ENCODE measurements at places on chromosomes 13 and 19. TPM values are rescaled to one million over a fixed set of nuclear protein-coding genes. Genes with fewer than 3 reads are reported as not detected.

The ZSCAN4 gene
- not detected for total RNA-seq

The FBXO27 gene
- 20.7 TPM for total RNA-seq

The RNF126 gene
- 52.2 TPM for total RNA-seq

DNA sequence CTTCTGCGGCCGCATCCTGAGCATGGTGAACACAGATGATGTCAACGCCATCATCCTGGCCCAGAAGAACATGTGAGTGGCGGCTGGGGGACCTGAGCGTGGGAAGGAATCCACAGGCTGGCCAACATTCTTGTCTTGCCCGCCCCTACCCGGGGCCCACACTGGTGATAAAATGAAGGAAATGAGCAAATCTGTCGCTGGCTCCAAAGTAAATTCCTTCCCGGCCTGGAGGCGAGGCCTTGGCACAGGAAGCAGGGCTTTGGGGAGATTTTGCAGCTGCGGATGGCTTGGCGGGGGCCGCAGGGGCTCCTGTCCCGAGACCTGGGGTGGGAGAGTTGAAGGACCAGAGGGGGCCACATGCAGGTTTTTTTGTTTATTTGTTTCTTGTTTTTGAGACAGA lies 4.4 kb downstream of the KXD1 start:
- H3K4me3 ChIP-seq = no peak overlapping the region
- H3K4me1 ChIP-seq = no peaks in the 10 kb centered on the region
- no peaks in the 10 kb centered on the region for H3K36me3 ChIP-seq
- H3K27me3 ChIP-seq = no peaks in the 10 kb centered on the region

DNA sequence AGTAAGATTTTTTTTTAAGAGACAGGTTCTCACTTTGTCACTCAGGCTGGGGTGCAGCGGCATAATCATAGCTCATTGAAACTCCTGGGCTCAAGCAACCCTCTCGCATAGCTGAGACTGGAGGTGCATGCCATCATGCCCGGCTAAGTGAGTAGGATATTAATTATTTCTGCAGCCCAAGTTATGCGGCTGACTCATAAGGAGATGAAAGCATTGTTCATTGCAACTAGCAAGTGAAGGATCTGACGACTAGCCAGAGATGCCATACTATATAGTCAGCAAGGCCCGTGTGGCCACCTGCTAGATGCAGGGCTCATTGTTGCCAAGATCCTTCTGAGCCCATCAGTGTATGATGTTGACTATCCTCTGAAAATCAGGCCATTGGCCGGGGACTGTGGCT lies 45.2 kb downstream of the ABCC4 start:
- H3K36me3 ChIP-seq = no peaks in the 10 kb centered on the region
- H3K4me1 ChIP-seq = no peaks in the 10 kb centered on the region
- DNase-seq = no peak
- H3K27me3 ChIP-seq = no peaks in the 10 kb centered on the region

GRCh38 chr19:42440357-42441048 lies 2.2 kb downstream of the CXCL17 start:
- H3K27ac ChIP-seq = no peak overlapping the region
- no peaks in the 10 kb centered on the region for H3K36me3 ChIP-seq
- DNase-seq = peak; percentile 56
- no peaks in the 10 kb centered on the region for H3K27me3 ChIP-seq
- H3K4me1 ChIP-seq = no peaks in the 10 kb centered on the region

GRCh38 chr13:78022164-78022877 lies 103.7 kb upstream of the EDNRB start:
- no peak overlapping the region for H3K27ac ChIP-seq
- no peaks in the 10 kb centered on the region for H3K4me1 ChIP-seq
- H3K4me3 ChIP-seq = no peak overlapping the region
- no peaks in the 10 kb centered on the region for H3K27me3 ChIP-seq
- no peak for DNase-seq

DNA sequence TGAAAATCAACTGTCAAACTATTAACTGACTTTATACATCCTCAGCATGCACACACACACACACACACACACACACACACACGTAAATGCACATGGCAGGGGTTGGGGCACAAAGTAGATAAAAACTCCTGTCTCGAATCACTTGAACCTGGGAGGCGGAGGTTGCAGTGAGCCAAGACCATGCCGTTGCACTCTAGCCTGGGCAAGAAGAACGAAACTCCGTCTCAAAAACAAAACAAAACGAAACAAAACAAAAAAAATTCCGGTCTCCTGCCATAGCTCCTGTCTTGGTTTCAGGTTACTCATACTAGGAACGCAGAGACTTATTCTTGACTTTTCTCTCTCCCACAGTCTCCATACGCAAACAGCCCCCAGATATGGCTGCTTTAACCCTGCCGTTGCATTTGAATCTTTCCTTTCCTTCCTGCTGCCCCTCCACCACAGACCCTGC lies 148.9 kb downstream of the SHISA2 start:
- no peaks in the 10 kb centered on the region for H3K36me3 ChIP-seq
- H3K4me1 ChIP-seq = no peaks in the 10 kb centered on the region
- no peak overlapping the region for H3K27ac ChIP-seq
- DNase-seq = no peak
- H3K4me3 ChIP-seq = no peak overlapping the region

- H3K36me3 ChIP-seq = no peaks in the 10 kb centered on the region
- no peaks in the 10 kb centered on the region for H3K4me1 ChIP-seq
- H3K4me3 ChIP-seq = no peak overlapping the region
- DNase-seq = no peak
- H3K27ac ChIP-seq = no peak overlapping the region
Measured at GRCh38 chr19:7426986-7427385, 61.8 kb downstream of the PEX11G start.

DNA sequence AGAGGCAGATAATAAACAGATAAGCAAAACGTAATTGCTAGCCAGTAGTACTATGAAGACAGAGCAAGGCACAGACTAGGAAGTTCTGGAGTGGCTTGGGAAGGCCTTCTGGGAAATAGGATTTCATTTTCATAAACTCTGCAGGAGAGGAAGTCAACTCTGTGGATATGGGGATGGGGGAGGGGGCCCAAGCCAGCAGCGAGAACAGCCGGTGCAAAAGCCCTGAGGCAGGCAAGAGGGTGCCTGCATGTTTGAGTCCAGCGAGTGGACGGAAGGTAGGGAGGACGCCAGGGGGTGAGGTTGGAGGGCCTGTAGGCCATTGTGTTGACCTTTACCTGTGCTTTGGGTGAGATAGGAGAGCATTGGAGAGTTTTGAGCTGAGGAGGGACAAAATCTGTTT lies 9.0 kb upstream of the ASF1B start:
- no peaks in the 10 kb centered on the region for H3K27me3 ChIP-seq
- no peak overlapping the region for H3K27ac ChIP-seq
- DNase-seq = no peak
- H3K4me1 ChIP-seq = no peaks in the 10 kb centered on the region
- H3K4me3 ChIP-seq = no peak overlapping the region

- H3K36me3 ChIP-seq = no peaks in the 10 kb centered on the region
- H3K4me3 ChIP-seq = no peak overlapping the region
- H3K27me3 ChIP-seq = no peaks in the 10 kb centered on the region
- H3K4me1 ChIP-seq = peaks cover 2% of the 10 kb centered on the region
Measured at GRCh38 chr13:42116225-42116624, 67.8 kb downstream of the DGKH start.

DNA sequence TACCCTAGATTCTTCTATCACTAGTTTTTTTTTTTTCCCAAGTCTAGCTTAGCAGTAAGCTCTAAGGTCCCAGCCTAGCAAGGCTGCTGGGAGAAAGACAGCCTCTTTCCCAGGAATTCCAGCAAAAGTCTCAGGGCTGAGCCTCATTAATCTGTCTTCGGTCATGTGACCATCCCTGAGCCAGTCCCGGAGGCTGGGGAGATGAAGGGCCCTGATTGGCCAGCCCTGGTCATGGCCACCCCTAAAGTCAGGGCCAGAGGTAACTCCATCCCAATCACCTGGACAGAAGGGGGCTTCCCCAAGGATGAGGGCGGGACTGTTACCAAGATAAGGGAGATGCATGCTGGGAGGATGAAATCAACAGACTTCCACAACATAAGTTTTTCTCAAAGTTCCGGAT lies 43.3 kb downstream of the CCNE1 start:
- no peak overlapping the region for H3K4me3 ChIP-seq
- no peaks in the 10 kb centered on the region for H3K36me3 ChIP-seq
- no peaks in the 10 kb centered on the region for H3K4me1 ChIP-seq
- H3K27ac ChIP-seq = no peak overlapping the region
- no peaks in the 10 kb centered on the region for H3K27me3 ChIP-seq

GRCh38 chr19:47098608-47099007 lies 15.0 kb downstream of the ZC3H4 start:
- no peaks in the 10 kb centered on the region for H3K27me3 ChIP-seq
- no peaks in the 10 kb centered on the region for H3K36me3 ChIP-seq
- no peak for DNase-seq
- no peak overlapping the region for H3K4me3 ChIP-seq
- no peak overlapping the region for H3K27ac ChIP-seq

DNA sequence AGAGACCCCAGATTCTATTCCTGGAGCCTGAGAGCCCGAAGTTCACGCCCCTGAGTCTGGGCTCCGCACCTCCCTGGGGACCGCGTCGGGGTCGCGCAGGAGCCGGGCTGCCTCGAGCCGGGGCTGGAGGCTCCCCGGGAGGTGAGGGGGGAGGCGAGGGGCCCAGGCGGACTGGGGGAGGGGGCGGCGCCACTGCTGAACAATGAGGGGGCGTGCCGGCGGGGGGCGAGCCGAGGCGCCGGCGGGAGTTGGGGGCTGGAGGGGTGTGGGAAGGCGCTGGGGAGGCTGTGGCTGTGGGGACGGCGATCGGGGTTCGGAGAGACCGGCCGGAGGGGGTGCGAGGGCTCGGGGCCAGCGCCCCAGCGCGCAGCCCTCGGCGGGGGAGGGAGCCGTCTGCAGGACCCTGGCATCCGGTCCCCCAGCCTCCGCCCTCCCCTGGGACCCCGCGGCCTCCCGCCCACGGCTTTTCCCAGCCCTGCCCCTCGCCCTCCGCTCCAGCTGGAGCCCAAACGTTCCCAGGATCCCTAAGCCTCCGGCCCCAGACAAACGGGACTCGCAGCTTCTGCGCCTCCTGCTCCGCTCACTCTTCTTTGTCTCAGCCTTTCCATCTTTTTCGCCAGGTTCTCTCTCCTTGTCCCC lies 922 bp downstream of the PLEKHG2 start:
- no peaks in the 10 kb centered on the region for H3K27me3 ChIP-seq
- H3K4me3 ChIP-seq = peak overlapping the region; percentile 68
- H3K27ac ChIP-seq = peak overlapping the region; percentile 68
- no peaks in the 10 kb centered on the region for H3K36me3 ChIP-seq
- H3K4me1 ChIP-seq = peaks cover 24% of the 10 kb centered on the region

DNA sequence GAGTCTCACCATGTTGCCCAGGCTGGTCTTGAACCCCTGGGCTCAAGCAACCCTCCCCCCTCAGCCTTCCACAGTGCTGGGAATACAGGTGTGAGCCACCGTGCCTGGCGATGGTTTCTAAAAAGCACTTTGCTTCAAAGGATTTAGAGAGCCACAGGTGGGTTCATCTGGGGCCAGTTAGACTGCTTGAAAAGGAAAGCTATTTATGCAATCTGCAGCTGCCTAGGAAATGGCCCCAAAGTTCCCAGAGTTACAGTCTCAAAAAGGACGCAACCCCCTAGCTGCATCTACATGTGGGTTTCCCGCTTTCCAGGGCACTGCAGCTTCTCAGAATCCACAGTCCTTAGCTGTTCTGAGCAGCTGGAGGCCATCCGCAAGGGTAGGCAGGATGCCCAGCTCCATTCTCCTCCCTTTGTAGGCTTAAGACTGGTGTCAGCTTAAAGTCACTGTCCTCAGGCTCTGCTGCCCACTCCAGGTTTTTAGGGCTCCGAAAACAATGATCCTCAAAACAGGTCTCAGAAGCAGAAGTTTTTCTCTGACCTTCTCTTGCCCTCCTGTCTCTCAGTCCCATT lies 41.4 kb downstream of the ZNF823 start:
- H3K27ac ChIP-seq = no peak overlapping the region
- no peaks in the 10 kb centered on the region for H3K27me3 ChIP-seq
- no peaks in the 10 kb centered on the region for H3K36me3 ChIP-seq
- no peak overlapping the region for H3K4me3 ChIP-seq

DNA sequence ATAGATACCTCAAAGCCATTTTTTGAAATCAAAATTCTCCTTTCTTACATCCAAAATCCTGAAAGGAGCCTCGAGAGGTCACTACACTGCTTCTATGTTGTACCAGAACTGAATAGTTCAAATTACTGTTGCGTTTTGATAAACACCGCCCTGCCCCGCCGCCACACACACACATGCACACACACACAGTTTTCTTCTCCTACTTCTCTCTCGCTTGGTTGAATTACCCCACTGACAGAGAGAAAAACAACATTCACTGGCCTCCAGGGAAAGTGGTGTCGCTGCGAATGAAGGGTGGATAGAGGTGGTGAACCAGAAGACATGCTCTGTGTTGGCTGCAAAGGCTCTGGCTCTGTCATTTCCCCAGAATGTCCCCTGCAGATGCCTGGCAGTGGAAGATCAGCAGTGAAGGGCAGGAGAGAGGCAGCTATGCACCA lies 183.4 kb upstream of the RFC3 start:
- H3K27ac ChIP-seq = no peak overlapping the region
- H3K4me3 ChIP-seq = no peak overlapping the region
- no peaks in the 10 kb centered on the region for H3K27me3 ChIP-seq
- H3K4me1 ChIP-seq = peaks cover 12% of the 10 kb centered on the region
- peak; percentile 71 for DNase-seq

GRCh38 chr19:47541518-47541917 lies 26.7 kb upstream of the NAPA start:
- no peak for DNase-seq
- no peak overlapping the region for H3K4me3 ChIP-seq
- H3K27me3 ChIP-seq = no peaks in the 10 kb centered on the region
- H3K27ac ChIP-seq = no peak overlapping the region
- peaks cover 6% of the 10 kb centered on the region for H3K4me1 ChIP-seq

DNA sequence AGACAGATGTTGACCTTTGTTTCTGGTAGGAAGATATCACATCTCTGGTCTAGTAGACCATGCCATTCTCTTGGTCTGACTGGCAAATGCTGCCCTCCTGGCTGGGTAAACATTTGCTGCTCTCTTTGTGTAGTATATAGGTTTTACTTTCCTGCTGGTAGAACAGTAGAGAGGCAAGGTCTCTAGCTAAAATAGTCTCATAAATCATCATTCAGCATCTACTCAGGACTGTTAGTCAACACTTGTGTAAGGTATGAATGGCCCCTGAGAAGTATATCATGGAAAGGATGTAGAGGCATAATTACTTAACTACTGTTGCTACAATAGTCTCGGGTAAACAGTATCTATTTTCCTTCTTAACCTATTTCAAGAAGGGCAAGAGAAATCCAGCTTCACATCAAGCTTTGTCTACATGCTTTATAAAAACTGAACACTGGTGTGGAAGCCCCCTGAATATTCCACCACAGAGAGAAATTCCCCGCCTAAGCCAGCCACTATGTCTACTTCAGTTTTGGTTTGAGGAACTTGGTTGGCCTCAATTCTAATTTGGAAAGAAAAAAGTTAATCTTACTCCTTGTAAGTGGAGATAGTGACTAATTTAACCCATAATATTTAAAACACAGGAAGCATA lies 18.4 kb upstream of the MYCBP2 start:
- no peak overlapping the region for H3K4me3 ChIP-seq
- no peak overlapping the region for H3K27ac ChIP-seq
- no peaks in the 10 kb centered on the region for H3K4me1 ChIP-seq
- no peak for DNase-seq

Measured in ovary (tissue), 10 donors.